ENCODE measurements at places on chromosomes 13 and 19.

DNA sequence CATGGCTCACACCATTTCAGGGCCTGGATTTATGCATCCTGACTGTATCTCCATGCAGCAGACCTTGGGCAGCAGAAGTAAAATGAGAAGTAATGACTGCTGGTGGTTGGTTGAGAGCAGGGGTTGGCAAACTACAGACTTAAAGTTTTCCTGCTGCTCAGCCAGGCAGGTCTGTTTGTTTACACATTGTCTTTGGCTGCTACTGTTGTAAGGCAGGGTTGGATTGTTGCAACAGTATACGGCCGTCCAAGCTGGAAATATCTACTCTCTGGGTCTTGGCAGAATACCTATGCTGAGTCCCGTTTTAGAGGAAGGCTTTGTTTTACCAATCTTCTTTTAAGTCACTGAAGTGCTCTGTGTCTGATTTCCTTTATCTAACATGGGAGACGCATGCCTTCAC, 13.5 kb downstream of the SNRNP70 start:
- DNase-seq, result no peak

- DNase-seq, result no peak
Observed at GRCh38 chr13:71902676-71903075, 35.7 kb upstream of the DACH1 start.

DNA sequence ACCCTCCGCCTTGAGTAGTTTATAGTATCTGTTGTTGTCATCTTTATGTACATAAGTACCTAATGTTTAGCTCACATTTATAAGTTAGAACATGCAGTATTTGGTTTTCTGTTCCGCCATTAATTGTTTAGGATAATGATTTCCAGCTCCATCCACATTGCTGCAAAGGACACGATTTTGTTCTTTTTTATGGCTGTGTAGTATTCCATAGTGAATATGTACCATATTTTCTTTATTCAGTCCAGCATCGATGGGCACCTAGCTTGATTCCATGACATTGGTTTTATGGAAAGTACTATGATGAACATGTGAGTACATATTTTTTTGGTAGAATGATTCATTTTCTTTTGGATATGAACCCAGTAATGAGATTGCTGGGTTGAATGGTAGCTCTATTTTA, 174.4 kb upstream of the SPRY2 start:
- DNase-seq, result no peak

DNA sequence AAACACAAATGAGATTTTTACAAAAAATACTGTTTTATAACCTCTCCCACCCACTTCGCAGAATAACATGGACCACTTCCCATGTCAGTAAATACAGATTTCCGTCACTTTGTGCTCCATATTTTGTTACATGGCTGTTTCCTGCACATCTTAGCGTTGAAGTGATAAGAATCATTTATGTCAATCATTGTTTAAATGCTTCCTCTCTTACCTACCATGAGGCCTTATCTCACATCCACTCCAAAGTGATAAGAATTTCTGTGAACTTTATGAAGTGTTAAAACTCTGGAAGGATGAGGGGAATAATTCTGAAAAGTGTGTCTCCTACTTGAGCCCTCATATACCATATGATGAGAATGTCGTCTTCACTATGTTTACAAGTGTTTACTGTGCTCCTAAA, 36.6 kb upstream of the IL17D start:
- DNase-seq, result no peak

DNA sequence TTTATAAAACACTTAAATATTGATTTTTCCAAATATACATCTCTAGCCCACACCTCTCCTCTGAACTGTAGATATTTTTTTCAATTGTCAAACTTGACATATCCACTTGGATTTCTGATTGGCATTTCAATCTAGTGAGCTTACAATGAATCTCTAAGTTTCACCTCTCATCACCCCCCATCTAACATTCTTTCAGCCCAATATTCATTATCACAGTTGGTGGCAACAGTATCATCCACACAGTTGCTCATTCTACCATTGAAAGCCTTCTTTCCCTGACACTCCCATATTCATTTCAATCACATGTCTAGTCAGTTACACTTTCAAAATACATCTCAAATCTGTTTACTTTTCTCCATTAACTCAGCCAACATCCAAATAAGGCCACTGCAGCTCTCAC, 385.2 kb downstream of the PCDH20 start:
- peak; percentile 89 for DNase-seq

- no peak for DNase-seq
Observed at GRCh38 chr19:51179256-51179655, 37.2 kb downstream of the SIGLEC7 start.

- no peak for DNase-seq
Observed at GRCh38 chr19:30710721-30711120, 338.5 kb downstream of the ZNF536 start.

- no peak for DNase-seq
Observed at GRCh38 chr13:75877071-75877470, 240.9 kb downstream of the LMO7 start.

- no peak for DNase-seq
Observed at GRCh38 chr19:50008532-50008931, 16.6 kb downstream of the VRK3 start.

- peak; percentile 14 for DNase-seq
Observed at GRCh38 chr19:46537136-46538097, 41.8 kb upstream of the PNMA8B start.

GRCh38 chr13:34421858-34422475, 520.1 kb upstream of the NBEA start:
- no peak for DNase-seq

- no peak for DNase-seq
Observed at GRCh38 chr13:46345398-46345797, 41.7 kb downstream of the RUBCNL start.

GRCh38 chr13:30972888-30973377, 40.5 kb downstream of the TEX26 start:
- DNase-seq, result no peak

GRCh38 chr19:31344403-31344802, 4.8 kb downstream of the TSHZ3 start:
- no peak for DNase-seq

DNA sequence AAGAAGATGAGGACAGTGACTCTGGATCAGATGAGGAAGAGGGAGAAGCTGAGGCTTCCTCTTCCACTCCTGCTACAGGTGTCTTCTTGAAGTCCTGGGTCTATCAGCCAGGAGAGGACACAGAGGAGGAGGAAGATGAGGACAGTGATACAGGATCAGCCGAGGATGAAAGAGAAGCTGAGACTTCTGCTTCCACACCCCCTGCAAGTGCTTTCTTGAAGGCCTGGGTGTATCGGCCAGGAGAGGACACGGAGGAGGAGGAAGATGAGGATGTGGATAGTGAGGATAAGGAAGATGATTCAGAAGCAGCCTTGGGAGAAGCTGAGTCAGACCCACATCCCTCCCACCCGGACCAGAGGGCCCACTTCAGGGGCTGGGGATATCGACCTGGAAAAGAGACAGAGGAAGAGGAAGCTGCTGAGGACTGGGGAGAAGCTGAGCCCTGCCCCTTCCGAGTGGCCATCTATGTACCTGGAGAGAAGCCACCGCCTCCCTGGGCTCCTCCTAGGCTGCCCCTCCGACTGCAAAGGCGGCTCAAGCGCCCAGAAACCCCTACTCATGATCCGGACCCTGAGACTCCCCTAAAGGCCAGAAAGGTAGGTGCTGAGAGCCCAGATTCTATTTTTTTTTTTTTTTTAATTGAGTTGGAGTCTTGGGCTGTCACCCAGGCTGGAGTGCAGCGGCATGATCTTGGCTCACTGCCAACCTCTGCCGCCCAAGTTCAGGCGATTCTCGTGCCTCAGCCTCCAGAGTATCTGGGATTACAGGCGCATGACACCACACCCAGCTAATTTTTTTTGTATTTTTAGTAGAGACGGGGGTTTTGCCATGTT, 2.3 kb downstream of the PPP1R15A start:
- no peak for DNase-seq

- no peak for DNase-seq
Observed at GRCh38 chr13:93721483-93721882, 494.9 kb downstream of the GPC6 start.

GRCh38 chr19:4456843-4457653, 546 bp downstream of the UBXN6 start:
- peak; percentile 19 for DNase-seq

- no peak for DNase-seq
Observed at GRCh38 chr13:38661010-38661675, 25.7 kb upstream of the FREM2 start.

Data from NCI-H748 treated with DMSO at 0.1 percent for 48 hours (cell line).